Effector CD8-positive, alpha-beta T cell (primary cell): ENCODE measurements at places on chromosomes 4 and X.

DNA sequence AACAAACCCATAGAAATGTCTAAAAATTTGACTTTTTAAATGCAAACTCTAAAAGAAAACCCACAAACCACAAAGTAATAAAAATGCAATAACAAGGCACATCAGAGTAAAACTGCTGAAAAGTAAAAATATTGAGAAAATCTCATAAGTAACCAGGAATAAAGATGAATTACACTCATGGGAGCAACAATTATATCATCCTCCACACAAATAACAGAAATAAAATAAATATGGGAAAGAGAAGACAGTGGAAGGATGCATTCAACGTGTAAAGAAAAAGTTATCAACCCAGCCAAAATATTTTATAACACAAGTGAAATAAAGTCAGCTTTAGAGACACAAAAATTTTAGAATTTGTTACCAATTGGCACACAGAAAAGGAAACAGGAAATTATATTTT lies 1420.2 kb downstream of the PCDH18 start:
- DNase-seq, result no peak

GRCh38 chr4:907691-908425 lies 24.3 kb downstream of the GAK start:
- no peak for DNase-seq

GRCh38 chr4:128424527-128425497 lies 137.2 kb upstream of the PGRMC2 start:
- DNase-seq, result no peak

DNA sequence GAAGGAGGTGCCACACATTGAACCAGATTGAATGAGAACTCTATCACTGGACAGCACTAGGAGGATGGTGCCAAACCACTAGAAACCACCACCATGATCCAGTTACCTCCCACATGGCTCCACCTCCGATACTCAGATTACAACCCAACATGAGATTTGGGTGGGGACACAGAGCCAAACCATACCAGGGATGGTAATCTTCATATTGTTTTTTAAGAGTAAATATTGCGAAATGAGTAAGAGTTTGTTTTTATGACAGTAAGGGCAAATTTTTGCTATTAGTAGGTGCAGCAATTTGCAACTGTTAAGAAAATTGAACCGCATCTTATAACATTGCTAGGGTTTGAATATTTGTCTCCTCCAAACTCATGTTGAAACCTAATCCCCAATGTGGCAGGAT lies 891.5 kb downstream of the NLGN4X start:
- DNase-seq, result no peak

GRCh38 chrX:108304210-108304609 lies 134.0 kb downstream of the COL4A6 start:
- DNase-seq, result no peak

DNA sequence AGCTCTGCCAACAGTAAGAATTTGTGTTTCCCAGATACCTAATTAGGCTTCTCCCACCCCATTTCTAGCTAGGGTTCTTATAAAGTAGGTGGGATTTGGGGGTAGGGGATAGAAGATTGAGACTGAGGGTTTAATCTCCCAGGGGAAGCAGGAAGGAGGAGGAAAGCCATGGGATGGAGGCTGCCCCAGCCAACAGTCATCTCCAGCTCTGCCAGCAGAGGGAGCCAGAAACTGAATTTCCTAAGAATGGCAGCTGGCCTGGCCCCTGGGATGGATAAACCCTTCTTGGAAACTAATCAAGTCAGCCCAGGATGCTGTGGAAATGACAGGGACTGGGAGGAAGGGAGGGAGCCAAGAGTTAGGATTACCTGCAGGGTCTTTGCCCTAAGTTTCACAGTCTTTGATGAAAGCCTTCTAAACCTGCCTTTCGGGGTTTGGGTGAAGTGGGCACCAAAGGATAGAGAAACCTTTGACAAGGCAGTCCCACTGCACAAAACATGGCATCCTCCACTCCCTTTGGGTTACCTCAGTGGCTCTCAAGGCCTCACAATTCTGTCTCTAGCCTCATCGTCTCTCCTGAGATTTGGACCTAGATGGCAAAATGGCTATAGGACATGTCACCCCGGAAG lies 6.7 kb upstream of the ERCC6L start:
- DNase-seq, result peak; percentile 1

GRCh38 chr4:180106997-180107396 lies 2136.2 kb upstream of the TENM3 start:
- DNase-seq, result no peak

- no peak for DNase-seq
Observed at GRCh38 chr4:186954509-186954908, 230.9 kb upstream of the FAT1 start.

GRCh38 chrX:132266583-132267355 lies 47.5 kb upstream of the RAP2C start:
- DNase-seq, result no peak

DNA sequence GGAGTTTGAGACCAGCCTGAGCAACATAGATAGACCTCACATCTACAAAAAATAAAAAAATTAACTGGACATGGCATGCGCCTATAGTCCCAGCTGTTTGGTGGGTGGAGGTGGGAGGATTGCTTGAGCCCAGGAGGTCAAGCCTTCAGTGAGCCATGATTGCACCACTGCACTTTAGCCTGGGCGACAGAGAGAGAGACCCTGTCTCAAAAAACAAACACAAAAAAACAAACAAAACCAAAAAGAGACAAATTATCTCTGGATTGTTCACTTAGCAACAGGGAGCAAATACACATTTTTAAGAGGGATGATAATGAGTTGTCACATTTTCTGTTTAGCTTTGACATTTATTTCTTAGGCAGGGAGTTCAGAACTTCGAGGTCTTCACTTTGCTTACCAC lies 155.4 kb downstream of the CEP135 start:
- no peak for DNase-seq
